Hematopoietic multipotent progenitor cell treated with erythropoietin and hydrocortisone succinate and interleukin-3 and kit ligand, for 4 days (in vitro differentiated cells): ENCODE measurements at places on chromosomes 5 and 9.

DNA sequence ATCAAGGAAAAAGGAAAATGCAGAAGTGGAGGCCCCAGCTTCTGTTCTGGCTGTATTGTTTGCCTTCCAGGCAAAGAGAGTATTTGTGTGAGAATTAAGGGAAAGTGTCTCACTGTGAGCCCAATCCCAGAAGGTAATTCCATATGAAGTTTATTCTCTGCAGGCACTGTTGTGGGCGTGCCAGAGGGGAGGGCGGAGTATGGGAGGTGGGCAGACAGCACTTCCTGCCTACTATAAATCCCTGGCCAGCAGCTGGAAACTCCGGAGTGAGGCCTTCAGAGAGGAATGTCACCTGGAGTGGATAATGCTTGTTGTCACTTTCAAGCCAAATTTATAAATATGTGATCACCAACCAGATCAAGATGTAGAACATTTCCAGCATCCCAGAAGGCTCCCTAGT is 209.5 kb downstream of the ARHGAP26 start:
- DNase-seq, result no peak

GRCh38 chr9:13128266-13128860 is 151.1 kb downstream of the MPDZ start:
- no peak for DNase-seq

- DNase-seq, result no peak
These were observed 68.1 kb downstream of the ARHGEF28 start for GRCh38 chr5:73694089-73694488.

GRCh38 chr5:15807248-15807647 is 307.3 kb downstream of the FBXL7 start:
- no peak for DNase-seq

DNA sequence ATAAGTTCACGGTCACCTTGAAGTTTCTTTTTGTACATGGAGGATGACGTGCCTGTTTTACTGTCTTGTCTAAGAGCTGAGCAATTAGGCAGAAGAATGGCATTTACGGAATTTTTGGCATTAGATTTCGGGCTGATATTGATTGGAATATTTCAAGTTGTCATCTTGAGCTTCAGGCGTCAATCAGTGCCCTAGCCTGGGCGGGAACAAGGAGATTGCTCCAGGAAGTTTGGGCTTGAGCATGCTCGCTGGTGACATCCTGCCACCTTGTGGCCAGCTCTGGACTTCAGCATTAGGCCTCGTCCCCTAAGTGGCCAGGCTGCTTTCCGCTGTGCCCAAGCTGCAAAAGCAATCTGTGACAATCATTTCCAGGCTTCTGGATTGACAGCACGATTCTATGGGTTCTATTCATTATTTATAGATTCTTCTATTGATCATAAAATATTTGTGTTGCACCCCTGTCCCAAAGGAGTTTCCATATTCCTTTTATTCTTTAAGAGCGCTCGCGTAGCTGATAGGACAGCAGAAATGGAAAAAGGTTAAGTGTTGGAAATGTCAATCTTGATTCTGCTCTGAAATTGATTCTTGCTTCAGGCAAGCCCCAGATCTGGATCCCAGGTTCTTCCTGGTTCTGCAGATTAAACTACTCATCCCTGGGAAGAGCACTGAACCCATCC is 79.3 kb downstream of the SLC28A3 start:
- DNase-seq, result peak; percentile 78

DNA sequence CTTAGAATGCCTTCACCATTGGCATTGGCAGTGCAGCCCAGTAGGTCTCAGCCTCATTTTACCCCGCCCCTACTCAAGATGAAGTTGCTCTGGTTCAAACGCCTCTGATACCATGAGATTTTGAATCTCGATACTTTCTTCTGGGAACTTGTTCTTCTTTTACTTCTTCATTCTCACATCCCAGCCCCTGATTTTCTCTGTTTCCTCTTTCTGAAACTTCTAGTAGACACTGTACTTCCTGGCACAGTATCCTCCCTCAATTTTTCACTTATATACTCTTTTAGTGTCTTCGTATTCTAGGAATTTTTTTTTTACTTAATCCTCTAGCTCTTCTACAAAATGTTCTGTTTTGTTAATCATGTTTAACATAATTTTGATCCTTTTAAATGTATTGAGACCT is 13.1 kb upstream of the ZNF79 start:
- no peak for DNase-seq

GRCh38 chr9:137237759-137238726 is 3.0 kb upstream of the TUBB4B start:
- no peak for DNase-seq

- DNase-seq, result no peak
These were observed 79.4 kb downstream of the NLN start for GRCh38 chr5:65801352-65801783.

DNA sequence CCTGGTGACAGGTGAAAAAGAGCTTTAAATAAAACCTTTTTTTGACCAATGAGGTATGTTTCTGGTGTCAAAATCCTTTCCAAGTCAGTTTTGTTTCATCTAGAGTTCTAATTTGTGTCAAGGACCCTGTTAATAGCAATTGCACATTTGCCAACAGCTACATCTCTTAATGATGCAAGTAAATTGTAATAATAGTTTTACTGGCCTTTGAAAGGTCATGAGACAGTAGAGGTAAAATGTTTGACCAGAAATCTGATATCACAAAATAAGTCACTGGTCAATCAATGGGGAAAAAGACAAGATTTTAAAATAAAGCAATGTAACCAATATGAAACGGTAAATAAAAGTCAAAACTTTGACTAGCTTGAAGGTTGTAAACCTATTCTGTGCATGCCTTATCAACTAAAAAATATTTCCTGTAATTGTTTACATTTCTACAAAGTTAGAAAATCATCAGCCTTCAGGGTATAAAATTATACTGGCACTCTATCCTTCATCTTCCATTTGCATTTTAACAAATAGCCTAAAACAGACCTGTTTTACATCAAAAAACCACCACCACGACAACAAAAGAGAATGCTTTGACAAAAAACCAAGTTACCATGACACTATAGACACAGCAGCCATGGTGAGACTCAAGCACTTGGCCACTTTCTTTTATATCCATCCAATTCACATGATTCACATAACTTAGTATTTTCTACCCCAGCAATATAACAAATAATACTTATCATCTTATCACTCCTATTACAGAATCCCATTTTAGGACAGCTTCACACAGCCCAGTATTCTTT is 3.0 kb downstream of the NADK2 start:
- no peak for DNase-seq

GRCh38 chr5:116378777-116379121 is 195.9 kb downstream of the SEMA6A start:
- no peak for DNase-seq

DNA sequence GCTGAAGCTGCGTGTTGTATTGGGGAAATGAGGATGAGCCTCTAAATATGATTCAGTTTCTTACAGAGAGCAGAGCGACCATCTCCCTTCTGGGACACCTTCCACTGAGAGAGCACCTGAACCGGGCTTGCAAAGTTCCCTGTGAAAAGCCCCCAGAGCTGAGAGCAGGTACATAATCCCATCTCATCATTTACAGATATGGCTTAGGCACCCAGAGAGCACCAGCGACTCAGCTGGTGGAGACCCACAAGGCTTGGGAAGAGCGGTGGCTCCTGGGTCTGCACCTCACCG is 324.3 kb upstream of the IRX4 start:
- DNase-seq, result no peak

GRCh38 chr5:113172231-113172826 is 195.7 kb downstream of the DCP2 start:
- DNase-seq, result no peak

GRCh38 chr9:107269681-107270080 is 13.4 kb upstream of the RAD23B start:
- DNase-seq, result no peak

GRCh38 chr5:158390577-158390976 is 531.6 kb upstream of the CLINT1 start:
- DNase-seq, result no peak

DNA sequence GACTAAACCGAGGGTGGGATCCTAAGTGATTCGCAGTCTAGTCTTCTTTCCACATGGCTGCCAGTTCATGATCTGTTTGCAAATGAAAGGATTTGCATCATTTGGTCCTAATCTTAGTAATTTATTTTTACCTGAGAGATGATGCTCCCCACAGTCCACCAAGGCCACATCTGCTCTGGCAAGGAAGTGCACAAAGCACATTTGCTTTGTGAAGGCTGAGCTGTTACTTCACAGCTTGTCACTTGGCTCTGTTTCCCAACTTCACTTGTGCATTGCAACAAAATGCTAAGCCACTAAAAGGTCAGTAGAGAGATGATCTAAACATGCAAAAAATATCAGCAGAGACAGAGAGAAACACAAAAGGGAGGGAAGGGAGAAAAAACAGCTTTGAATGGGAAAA is 128.5 kb upstream of the VLDLR start:
- DNase-seq, result no peak

DNA sequence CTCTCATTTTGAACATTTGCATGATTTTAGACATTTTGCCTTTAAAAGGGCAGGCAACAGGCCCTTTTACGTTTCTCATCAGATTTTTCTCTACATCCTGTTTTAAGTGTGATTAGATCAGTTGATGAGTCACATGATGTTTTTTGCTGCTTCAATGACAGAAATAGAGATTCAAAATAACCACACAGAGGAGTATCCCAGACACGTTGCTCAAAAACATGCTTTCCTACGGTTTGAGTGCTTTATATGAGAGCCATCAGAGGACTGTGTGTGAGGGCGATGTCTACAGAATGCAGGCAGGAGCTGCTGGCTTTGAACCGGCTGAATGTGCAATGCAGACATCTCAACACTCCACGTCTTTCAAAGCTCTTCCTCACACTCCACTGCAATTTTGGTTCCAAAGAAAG is 42.1 kb downstream of the OTULIN start:
- peak; percentile 66 for DNase-seq

GRCh38 chr9:127347831-127348776 is 48.9 kb upstream of the SLC2A8 start:
- no peak for DNase-seq

GRCh38 chr9:110821064-110821463 is 152.5 kb downstream of the MUSK start:
- peak; percentile 35 for DNase-seq

DNA sequence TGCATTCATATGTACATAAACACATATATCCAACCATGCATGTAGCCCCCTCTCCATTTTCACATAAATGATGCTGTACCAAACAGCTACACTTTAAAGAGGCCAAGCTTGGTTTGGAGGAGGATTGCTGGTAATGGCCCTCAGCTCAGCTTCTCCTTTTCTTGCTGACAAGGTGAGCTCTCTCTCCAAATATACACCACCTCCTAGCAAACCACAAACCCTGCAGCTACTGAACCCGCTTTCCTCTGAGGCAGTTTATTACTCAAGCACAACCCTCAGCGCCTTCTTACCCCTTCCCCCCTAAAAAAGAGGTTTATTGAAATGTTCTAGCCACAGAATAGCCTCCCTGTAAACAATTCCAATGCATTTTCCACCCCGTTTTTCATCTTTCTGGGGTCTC is 54.0 kb downstream of the ALG2 start:
- peak; percentile 54 for DNase-seq

- DNase-seq, result peak; percentile 17
These were observed 203.9 kb upstream of the CDH9 start for GRCh38 chr5:27242258-27242626.
